Activated CD4-positive, alpha-beta T cell treated with anti-CD3 and anti-CD28 coated beads, Interleukin-2, amount 10 ng/mL, durations not matched to agents 7 days and 5 days (primary cell): ENCODE measurements at places on chromosomes 6 and 20. TPM values are rescaled to one million over a fixed set of nuclear protein-coding genes. Genes with fewer than 3 reads are reported as not detected.

Gene PAX1
- total RNA-seq: not detected

Gene TLDC2
- total RNA-seq: not detected

Gene ABHD16B
- total RNA-seq: not detected

Gene SERAC1
- 4.5 TPM for total RNA-seq

GRCh38 chr20:46999801-47000465 lies 105.3 kb downstream of the EYA2 start:
- no peak for DNase-seq

GRCh38 chr20:4064144-4064909 lies 49.0 kb upstream of the RNF24 start:
- DNase-seq: no peak

GRCh38 chr6:116387374-116387773 lies 16.6 kb downstream of the DSE start:
- no peak for DNase-seq

GRCh38 chr6:37369321-37370201 lies 15.8 kb downstream of the RNF8 start:
- DNase-seq: no peak

- DNase-seq: no peak
These were observed 12.8 kb upstream of the RMND1 start for GRCh38 chr6:151464702-151465101.

GRCh38 chr6:130575971-130576370 lies 210.2 kb downstream of the TMEM200A start:
- peak; percentile 85 for DNase-seq

DNA sequence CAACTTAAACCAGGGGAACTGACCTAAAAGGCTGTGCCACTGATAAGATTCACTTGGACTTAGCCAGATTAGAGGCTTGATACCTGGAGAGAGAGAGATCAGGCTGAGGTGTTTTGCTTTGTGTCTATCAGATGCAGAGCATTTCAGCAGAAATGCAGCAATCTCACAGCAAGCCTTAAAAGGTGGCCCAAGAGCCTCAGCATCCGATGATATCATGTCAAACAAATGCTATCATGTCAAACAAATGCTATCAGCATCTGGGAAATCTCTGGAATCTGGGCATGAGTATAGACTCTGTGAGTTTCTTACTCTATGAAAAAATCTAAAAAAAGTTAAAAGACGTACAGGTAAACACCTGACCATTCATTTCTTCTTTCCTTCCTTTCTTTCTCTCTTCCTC lies 718.9 kb downstream of the EYS start:
- no peak for DNase-seq

GRCh38 chr20:36854348-36855240 lies 21.3 kb upstream of the TLDC2 start:
- no peak for DNase-seq

DNA sequence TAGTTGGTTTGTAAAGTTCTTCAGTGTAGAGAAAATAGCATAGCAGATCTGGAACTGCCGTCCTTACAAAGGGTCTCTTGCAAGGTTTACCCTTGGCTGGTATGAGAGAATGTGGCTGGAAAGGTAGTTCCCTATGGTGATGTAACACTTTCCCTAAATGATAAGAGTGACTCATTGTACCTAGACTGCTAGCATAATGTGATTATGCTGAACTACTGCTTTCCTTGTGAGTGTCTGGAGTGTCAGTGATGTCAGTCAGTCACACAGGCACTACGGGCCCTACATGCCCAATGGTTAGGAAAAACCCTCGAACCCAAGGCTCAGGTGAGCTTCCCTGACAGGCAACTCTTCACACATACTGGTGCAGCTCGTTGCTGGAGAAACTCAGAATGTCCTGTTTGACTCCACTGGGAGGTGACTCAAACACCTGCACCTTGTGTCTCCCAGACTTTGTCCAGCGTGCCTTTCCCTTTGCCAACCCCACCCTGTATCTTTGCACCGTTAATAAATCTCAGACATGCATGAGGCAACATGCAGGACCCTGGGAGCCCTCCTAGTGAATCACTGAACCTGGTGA lies 28.4 kb upstream of the LY86 start:
- no peak for DNase-seq

GRCh38 chr6:14286144-14286543 lies 168.6 kb downstream of the CD83 start:
- DNase-seq: no peak

DNA sequence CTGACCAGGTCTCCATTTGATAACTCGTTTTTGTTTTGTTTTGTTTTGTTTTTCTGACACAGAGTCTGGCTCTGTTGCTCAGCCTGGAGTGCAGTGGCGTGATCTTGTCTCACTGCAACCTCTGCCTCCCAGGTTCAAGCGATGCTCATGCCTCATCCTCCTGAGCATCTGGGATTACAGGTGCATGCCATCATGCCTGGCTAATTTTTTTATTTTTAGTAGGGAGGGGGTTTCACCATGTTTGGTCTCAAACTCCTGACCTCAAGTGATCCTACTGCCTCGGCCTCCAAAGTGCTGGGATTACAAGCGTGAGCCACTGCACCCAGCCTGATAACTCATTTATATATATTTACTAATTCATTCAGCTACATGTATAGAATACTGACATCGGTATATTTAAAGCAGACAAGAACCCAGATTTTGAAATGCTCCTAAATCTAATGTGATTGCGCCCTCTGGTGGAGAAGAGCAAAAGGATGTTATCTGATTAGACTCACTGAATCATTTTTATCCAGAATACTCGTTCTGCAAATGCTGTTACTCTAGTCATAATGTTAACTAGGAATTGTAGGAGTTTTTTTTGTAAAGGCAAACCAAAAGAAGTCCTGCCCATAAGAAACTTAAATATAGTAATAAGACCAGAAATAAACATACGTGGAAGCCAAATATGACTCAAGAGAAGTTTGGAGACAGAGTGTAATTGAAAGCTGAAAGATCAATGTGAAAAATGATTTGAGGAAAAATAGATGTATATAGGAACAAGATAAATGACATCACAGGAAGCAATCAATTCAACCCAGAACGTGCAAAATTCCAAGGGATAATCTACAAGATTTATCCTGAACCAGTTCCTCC lies 5.3 kb upstream of the COL12A1 start:
- DNase-seq: peak; percentile 75
